HCT116 (cell line): ENCODE measurements at places on chromosomes 13 and 19.

DNA sequence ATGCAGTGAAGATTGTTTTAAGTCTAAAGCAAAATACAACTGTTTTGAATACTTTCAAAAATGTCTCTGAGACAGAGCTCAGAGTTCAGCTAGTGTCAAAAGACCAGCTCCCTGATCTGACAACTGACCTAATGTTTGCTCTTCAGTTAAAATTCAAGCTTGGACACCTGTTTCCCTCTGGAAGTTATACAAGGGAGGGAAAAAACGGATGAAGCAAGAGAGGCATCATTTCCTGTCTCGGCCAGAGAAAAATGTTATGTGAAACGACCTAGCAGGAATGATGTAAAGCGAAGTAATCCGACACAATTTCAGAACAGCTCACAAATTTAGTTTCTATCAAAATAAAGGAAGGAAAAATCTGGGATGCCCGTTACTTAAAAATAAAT is 59.4 kb downstream of the ZAR1L start:
- no peaks in the 10 kb centered on the region for H3K27me3 ChIP-seq
- no peak overlapping the region for H3K4me3 ChIP-seq
- no peaks in the 10 kb centered on the region for H3K4me1 ChIP-seq

- no peak for DNase-seq
- H3K36me3 ChIP-seq: peaks cover 35% of the 10 kb centered on the region
- no peaks in the 10 kb centered on the region for H3K27me3 ChIP-seq
- no peak overlapping the region for H3K4me3 ChIP-seq
These were observed 16.0 kb downstream of the IRGC start for GRCh38 chr19:43731846-43732245.

DNA sequence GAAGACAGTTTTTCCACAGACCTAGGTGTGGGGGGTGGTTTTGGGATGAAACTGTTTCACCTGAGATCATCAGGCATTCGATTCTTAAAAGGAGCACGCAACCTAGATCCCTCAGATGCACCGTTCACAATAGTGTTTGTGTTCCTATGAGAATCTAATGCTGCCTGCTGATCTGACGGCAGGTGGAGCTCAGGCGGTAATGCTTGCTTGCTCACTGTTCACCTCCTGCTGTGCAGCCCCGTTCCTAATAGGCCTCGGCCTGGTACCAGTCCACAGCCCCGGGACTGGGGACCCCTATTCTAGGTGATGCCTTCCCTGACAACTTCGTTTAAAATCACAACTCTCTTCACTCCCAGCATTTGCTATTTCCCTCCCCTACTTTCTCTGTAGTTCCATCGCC is 149.6 kb downstream of the IER2 start:
- H3K4me1 ChIP-seq: peaks cover 6% of the 10 kb centered on the region; the same call in 1 of the 2 replicates
- H3K27ac ChIP-seq: no peak overlapping the region
- H3K36me3 ChIP-seq: no peaks in the 10 kb centered on the region
- H3K4me3 ChIP-seq: no peak overlapping the region
- DNase-seq: no peak

- H3K36me3 ChIP-seq: no peaks in the 10 kb centered on the region
- H3K27me3 ChIP-seq: no peaks in the 10 kb centered on the region
- peaks cover 13% of the 10 kb centered on the region; the same call in 1 of the 2 replicates for H3K4me1 ChIP-seq
- no peak overlapping the region for H3K27ac ChIP-seq
- H3K4me3 ChIP-seq: no peak overlapping the region
These were observed 20.6 kb downstream of the PPP1R37 start for GRCh38 chr19:45113628-45114027.

GRCh38 chr13:105552078-105552477 is 983.4 kb downstream of the EFNB2 start:
- H3K4me3 ChIP-seq: no peak overlapping the region
- H3K4me1 ChIP-seq: no peaks in the 10 kb centered on the region
- DNase-seq: no peak

GRCh38 chr13:41678848-41679247 is 221.5 kb downstream of the RGCC start:
- H3K27me3 ChIP-seq: no peaks in the 10 kb centered on the region
- no peak for DNase-seq
- no peak overlapping the region for H3K4me3 ChIP-seq
- no peaks in the 10 kb centered on the region for H3K36me3 ChIP-seq
- no peak overlapping the region for H3K27ac ChIP-seq

GRCh38 chr13:112252804-112253590 is 123.2 kb upstream of the SPACA7 start:
- peaks cover 17% of the 10 kb centered on the region for H3K27me3 ChIP-seq
- H3K4me3 ChIP-seq: no peak overlapping the region
- H3K27ac ChIP-seq: no peak overlapping the region
- H3K4me1 ChIP-seq: no peaks in the 10 kb centered on the region
- no peak for DNase-seq

- no peak for DNase-seq
- no peaks in the 10 kb centered on the region for H3K4me1 ChIP-seq
- H3K27me3 ChIP-seq: no peaks in the 10 kb centered on the region
- no peak overlapping the region for H3K27ac ChIP-seq
- H3K36me3 ChIP-seq: no peaks in the 10 kb centered on the region
These were observed 1525.6 kb upstream of the PRR20A start for GRCh38 chr13:55615081-55615480.

DNA sequence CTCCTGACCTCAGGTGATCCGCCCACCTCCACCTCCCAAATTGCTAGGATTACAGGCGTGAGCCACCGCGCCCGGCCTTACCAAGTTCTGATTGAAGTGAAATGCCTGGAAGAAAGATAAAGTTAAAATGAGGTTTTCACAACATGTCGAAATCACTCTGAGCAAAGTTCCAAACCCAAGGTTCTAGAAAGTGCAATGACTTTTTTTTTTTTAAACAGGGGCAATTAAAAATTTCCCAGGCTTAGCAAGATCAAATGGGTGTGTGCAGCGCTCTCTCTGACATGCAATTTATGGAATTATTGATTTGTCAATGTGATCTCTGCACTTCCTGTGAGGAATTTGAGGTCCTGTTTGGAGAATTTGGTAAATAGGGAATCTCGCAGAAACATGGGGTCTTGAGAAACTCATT is 12.8 kb upstream of the MAP2K2 start:
- no peak for DNase-seq
- no peaks in the 10 kb centered on the region for H3K27me3 ChIP-seq
- H3K27ac ChIP-seq: no peak overlapping the region
- H3K4me1 ChIP-seq: peaks cover 33% of the 10 kb centered on the region
- no peaks in the 10 kb centered on the region for H3K36me3 ChIP-seq
- no peak overlapping the region for H3K4me3 ChIP-seq

GRCh38 chr19:11090997-11091702 is 1.9 kb downstream of the LDLR start:
- H3K27me3 ChIP-seq: no peaks in the 10 kb centered on the region
- peak overlapping the region; percentile 91 for H3K27ac ChIP-seq
- H3K4me1 ChIP-seq: peaks cover 77% of the 10 kb centered on the region
- H3K4me3 ChIP-seq: peak overlapping the region; percentile 92

DNA sequence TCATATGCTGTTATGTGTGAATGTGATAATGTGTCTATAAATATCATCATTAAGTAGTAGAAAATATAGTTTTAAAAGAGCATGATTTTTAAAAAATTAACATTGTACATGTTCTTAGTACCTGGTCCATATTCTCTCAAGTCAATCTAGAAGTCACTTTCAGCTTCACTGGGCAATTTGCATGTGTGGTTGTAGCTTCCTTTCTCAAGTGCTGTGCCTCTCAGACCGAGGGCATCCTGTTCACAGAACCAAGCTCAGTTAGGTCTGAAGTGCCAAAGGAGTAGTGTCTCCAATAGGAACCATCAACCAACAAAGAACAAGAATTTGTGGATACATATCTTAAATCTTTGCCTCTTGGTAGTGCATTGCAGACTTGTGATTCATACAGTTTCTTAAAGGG is 541.8 kb upstream of the SLC10A2 start:
- no peak overlapping the region for H3K4me3 ChIP-seq
- H3K4me1 ChIP-seq: no peaks in the 10 kb centered on the region
- no peaks in the 10 kb centered on the region for H3K36me3 ChIP-seq
- no peak overlapping the region for H3K27ac ChIP-seq

DNA sequence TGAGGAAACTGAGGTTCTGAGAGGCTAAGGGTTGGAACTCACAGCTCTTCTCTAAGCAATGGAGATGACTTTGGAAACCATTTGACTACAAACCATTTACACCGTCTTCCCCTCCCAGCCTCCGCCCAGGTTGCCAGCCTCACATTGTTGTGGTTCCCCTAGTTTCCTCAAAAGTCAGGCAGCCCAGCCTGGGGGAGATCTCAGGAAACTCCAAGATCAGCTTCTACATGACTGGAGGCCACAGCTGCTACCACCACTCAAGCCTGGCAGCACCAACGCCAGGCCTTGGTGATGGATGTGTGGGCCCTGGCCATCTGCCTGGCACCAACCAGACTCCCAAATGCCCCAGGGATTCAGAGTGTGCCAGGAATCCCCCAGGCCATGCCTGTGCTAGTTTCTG is 207.9 kb downstream of the TSHZ3 start:
- no peak overlapping the region for H3K4me3 ChIP-seq
- H3K36me3 ChIP-seq: no peaks in the 10 kb centered on the region
- no peaks in the 10 kb centered on the region for H3K27me3 ChIP-seq
- no peaks in the 10 kb centered on the region for H3K4me1 ChIP-seq
- no peak overlapping the region for H3K27ac ChIP-seq

GRCh38 chr13:66001140-66001539 is 1229.0 kb downstream of the PCDH9 start:
- H3K27me3 ChIP-seq: no peaks in the 10 kb centered on the region
- no peaks in the 10 kb centered on the region for H3K36me3 ChIP-seq
- no peaks in the 10 kb centered on the region for H3K4me1 ChIP-seq

DNA sequence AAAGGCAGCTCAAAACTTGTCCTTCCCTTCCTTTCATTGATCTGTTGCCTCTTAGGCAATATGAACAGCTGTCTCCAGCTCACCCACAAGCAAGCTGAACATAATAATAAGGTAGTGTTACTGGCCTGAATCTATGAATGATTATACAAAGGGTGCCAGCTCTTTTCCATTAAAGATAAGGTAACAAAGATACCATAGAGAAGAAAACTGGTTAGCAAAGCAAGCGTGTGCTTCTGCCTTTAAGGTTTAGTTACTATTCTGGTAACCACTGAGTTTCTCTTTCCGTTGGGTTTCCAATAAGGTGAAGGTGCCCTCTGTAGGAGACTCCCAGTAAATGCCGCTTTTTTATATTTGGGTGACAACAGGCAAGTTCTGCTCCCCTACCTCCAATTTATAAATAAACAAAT is 12.1 kb upstream of the DACH1 start:
- H3K27ac ChIP-seq: no peak overlapping the region
- peak; percentile 8 for DNase-seq
- H3K27me3 ChIP-seq: no peaks in the 10 kb centered on the region
- H3K4me1 ChIP-seq: no peaks in the 10 kb centered on the region
- H3K4me3 ChIP-seq: no peak overlapping the region

DNA sequence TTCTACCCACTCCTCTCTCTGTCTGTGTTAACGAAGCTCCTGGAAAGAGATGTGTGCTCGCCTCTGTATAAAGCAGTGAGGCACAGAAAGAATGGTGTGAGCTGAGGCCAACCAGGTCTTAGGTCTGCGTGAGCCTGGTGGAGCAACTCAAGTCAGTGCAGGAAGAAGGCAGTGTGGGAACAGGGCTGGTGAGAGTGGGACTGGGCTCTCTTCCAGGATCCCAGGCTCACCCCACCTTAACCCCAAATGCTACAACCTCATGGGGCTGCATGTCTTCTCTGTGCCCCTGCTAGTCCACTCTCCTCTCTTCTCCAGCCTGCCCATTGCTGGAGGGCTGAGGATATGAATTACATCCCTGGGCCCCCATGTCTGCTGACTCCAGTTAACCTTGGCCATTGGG is 127.4 kb downstream of the DCT start:
- DNase-seq: no peak
- H3K27me3 ChIP-seq: no peaks in the 10 kb centered on the region
- H3K36me3 ChIP-seq: no peaks in the 10 kb centered on the region
- H3K27ac ChIP-seq: no peak overlapping the region
